Lower lobe of right lung (tissue), 2 donors: ENCODE measurements at places on chromosomes 1 and 21. TPM values are rescaled to one million over a fixed set of nuclear protein-coding genes. Genes with fewer than 3 reads are reported as not detected.

PTPN22 gene
- 14.1 TPM for total RNA-seq

CYP4A22 gene
- not detected for total RNA-seq

SLC9C2 gene
- total RNA-seq, result 1.4 TPM

- DNase-seq, result no peak
Observed at GRCh38 chr1:145978471-145978853, 14.0 kb downstream of the POLR3GL start.

- peak; percentile 58 for DNase-seq
Observed at GRCh38 chr1:227885648-227886502, 61.9 kb downstream of the WNT9A start.

DNA sequence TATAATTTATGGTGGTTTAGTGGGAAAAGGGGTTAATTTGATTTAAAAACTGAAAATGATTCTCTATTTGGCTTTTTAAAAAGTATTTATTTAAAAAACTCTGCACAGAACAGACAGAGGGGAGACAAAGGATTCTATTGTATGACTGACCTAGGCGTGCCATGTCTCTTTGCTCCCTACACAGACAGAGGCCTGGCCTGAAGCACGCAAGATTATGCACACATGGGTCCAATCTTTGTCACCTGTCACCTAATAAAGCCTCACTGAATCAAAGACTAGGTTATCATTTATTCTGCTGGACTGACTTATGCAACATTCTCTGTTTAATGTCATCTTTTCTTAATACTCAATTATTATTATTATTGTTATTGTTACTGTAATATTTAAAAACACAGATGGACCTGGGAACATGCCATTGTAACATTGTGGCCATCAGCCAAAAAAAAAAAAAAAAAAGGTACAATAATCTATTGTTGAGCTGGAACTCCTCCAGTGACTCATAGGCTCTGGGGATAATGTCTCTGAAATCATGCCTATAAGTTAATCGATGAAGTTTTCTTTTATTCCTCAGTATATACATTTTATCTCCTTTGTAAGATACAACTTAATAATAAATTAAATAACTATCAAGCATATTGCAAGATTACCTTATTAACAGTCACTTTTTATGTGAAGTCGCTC, 112.1 kb downstream of the RUNX1 start:
- no peak for DNase-seq

DNA sequence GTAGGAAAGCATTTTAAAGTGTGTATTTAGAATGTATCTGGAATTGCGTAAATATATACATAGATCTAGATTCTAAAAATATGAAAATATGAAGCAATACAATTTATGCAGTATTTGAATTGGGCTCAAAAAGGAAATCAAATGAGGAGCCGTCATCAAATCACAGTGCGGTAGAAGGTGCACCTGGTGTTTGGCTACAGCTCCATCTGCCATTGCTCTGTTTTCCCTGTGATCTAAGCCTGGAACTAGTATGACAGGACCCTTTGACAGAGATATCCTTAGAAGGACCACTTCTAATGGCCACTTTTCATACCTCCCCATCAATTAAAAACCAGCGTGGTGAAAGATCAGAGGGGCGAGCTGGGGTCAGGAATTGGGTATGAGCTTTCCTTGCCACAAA, 202.6 kb downstream of the NFIA start:
- no peak for DNase-seq

GRCh38 chr1:109923131-109923945, 12.7 kb downstream of the CSF1 start:
- DNase-seq, result no peak

DNA sequence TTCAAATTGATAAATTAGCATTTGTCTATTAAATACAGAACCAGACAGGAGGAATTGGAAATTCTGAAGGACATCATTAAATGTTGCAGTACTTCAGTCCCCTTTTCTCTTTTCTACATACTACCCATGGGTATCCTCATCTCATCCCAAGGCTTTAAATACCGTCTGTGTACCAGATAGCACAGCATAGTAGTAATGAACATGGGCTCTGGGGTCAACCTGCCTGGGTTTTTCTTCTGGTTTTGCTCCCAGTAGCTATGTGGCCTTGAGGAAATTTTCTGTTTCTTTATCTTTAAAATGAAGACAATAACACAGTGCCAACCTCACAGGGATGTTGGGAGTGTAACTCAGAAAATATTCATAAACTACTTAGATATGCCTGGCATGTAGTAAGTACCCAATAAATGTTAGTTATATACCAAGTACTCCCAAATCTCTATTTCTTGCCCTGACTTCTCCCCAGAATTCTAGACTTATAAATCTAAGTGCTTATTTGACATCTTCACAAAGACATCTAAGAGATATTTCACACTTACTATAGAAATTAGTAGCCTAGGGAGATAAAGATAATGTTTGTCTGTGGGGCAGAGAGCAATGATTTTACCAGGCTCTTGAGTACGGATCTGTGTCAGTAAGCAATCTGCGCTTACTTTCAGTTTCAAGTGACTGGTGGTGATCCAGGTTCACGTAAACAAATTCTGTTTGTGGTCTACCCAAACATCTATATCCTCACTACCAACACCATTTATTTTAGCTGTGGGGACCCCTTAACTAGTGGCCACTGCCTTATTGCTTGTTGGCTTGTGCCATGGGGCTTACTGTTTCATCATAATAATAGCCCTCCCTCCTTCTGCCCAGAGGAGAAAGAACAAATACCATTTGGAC, 37.3 kb downstream of the VANGL2 start:
- no peak for DNase-seq

DNA sequence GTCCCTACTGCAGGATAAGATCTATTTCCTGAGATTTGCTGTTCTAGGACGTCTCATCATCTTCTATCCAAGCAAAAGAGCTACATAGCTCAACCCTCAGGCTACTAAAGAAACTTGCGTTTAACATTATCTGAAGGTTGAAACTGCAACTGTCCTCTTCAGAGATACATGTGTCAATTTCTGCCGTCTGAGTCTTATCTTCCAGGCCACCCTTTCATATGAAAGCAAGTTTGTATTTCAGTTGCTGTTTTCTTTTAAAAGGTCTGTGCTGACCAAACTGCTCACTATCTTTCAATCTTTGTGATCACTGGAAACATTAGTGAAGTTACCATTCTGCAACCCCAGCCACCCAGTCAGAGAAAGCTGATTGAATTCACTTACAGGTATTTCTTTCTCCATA, 108.6 kb upstream of the RAB3GAP2 start:
- no peak for DNase-seq
